MV-4-11 (cell line): ENCODE measurements at places on chromosomes 2 and 18.

DNA sequence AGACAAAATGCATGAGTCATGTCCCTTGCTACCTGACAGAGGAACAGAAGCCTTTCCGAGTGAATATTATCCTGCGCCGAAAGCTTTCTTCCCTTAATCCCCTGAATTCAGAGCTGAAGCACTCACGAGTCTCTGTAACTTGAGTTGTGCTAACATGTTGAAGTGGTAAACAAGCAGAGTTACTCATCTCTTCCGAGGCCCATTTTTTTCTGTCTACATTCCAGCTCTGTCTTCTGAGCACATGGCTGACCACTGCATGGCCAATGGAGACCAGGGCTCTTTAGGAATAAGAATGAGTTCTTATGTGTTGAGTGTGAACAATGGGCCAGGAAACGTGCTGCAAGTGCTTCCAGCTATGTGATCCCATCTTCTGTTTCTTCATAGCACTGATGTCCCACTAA is 73.1 kb upstream of the PID1 start:
- DNase-seq, result no peak

DNA sequence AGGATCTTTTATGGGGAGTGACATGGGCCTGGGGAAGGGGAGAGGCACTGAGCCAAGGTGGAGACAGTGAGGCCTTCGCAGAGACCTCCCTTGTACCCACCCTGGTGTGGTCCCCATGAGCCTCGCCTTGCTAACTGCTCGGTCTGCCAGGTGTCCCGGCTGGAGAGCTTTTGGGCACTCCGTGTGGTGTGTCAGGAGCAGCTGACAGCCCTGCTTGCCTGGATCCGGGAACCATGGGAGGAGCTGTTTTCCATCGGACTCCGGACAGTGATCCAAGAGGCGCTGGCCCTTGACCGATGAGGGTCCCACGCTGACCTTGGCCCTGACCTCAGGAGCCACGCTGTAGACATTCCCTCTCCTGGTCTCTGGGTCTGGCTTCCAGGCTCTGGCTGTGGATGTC is 11.5 kb upstream of the SLC4A3 start:
- DNase-seq, result no peak

GRCh38 chr18:24076950-24077349 is 61.9 kb upstream of the CABYR start:
- no peak for DNase-seq

- DNase-seq, result no peak
These were observed 11.3 kb upstream of the RPL31 start for GRCh38 chr2:100990650-100991403.

DNA sequence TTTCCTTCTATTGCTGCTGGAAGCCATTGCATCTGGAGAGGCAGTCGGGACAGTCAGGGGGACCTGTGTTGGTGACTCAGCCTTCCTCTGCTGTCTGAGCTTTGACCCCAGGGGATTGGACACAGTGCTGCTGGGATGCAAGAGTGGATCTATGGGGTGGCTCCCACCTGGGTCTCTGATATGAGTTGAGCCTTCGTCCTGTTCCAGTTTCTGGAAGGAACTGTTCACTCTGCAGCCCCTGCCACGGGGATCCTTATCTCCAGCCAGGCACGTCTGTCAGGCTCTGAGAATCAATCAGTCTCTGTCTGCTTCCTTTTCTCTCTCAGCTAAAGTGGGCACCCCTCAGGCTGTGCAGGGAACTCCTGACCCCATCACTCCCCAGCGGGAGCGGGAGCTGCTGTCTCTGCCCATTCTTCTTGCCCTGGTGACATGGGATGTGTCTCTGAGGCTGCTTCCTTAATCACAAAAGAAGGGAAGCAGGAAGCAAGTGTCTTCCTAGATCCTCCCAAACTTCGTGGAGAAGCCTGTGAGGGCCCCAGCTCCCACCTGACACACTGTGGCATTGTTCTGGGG is 51.7 kb downstream of the ARHGAP28 start:
- no peak for DNase-seq

DNA sequence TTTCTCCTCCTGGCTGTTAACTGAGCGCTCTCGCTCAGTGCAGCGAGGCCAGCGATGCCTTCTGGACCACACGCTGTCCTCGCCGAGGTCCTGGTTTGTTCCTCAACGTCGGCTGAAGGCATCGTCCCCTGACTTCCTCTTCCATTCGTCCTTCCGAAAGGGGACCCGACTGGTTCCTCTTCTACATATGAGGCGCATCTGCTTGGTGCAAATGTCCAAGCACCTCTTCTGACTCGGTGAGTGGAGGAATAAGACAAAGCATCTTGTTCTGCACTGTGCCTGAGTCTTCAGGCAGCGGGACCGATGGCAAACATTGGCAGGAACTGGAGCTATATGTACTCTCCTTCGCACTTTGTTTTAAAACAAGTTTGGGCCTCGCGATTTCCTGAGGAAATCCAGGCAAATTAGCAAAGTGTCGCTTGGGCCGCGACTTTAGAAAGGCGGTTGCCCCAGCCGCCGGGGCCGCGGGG is 621 bp upstream of the KCNS3 start:
- peak; percentile 76 for DNase-seq

DNA sequence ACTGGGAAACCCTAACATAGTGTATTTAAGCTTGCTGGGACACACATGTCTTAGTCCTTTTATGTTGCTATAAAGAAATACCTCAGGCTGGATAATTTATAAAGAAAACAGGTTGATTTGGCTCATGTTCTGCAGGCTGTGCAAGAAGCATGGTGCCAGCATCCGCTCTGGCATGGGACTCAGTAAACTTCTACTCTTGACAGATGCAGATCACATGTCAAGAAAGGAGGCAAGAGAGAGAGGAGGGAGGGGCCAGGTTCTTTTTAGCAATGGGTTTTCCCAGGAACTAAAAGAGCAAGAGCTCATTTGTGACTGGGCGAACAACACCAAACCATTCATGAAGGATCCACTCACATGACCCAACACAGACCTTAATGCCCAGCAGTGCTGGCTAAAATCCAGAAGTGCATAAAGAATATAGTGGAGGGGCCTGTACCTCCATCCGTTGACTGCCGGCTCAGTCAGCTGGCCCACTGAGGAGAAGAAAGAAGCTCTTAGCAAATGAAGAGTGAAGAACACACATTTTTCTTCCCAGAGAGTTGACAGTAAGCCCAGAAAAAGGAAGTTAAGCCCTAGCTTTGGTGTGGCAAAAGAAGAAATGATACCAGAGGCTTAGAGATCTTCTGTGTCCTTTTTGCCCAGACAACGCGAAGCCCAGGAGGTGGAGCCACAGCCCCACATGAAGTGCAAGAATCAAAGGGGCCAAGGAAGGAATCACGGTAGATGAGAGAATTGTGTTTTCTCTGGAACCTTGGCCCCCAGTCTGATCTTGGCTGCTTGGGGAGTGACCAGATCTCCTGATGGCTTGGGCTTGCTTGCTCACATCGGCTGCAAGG is 183.5 kb upstream of the FAM98A start:
- DNase-seq, result peak; percentile 82

GRCh38 chr2:127174136-127174535 is 46.0 kb downstream of the CYP27C1 start:
- DNase-seq, result no peak

- DNase-seq, result peak; percentile 67
These were observed 193.8 kb upstream of the RND3 start for GRCh38 chr2:150681120-150681804.

GRCh38 chr18:60910534-60910933 is 422.7 kb upstream of the CDH20 start:
- DNase-seq, result no peak

GRCh38 chr18:27695503-27695902 is 481.4 kb downstream of the CDH2 start:
- DNase-seq, result no peak

- no peak for DNase-seq
These were observed 452.2 kb downstream of the MBD2 start for GRCh38 chr18:53772293-53772692.

GRCh38 chr2:60818272-60818671 is 62.2 kb downstream of the PAPOLG start:
- DNase-seq, result no peak

GRCh38 chr2:150138587-150138986 is 348.9 kb downstream of the RND3 start:
- no peak for DNase-seq

GRCh38 chr2:162153608-162154224 is 1.7 kb upstream of the GCG start:
- peak; percentile 44 for DNase-seq

- peak; percentile 73 for DNase-seq
These were observed 206.9 kb downstream of the ARL4C start for GRCh38 chr2:234289834-234290590.

- DNase-seq, result peak; percentile 75
These were observed 226.9 kb downstream of the MYO3B start for GRCh38 chr2:170404846-170405245.

DNA sequence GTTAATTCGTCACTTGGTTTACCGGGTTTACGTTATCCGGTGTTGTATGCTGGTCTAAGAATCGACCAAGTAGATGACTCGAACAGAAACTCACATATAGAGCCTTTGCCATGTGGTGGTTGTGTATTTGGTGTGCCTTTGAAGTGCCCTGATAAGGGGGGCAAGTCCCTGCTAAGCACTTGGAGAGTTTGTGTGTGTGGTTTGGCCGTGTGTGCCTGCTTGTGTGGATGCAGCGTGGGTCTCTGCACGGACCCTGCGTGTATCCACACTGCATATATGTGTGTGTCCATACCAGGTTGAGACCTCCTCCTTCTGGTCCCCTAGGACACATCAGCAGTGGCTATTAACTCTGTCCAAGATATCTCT is 2.4 kb upstream of the CELF4 start:
- no peak for DNase-seq

GRCh38 chr2:66698576-66699239 is 263.8 kb downstream of the MEIS1 start:
- DNase-seq, result no peak

- DNase-seq, result peak; percentile 95
These were observed 102.3 kb upstream of the SMAD7 start for GRCh38 chr18:49052891-49053644.

GRCh38 chr2:43391878-43392215 is 165.4 kb upstream of the ZFP36L2 start:
- no peak for DNase-seq

- no peak for DNase-seq
These were observed 280.2 kb downstream of the SP3 start for GRCh38 chr2:173684896-173685459.

- peak; percentile 38 for DNase-seq
These were observed 2.3 kb downstream of the KRCC1 start for GRCh38 chr2:88053296-88053695.

DNA sequence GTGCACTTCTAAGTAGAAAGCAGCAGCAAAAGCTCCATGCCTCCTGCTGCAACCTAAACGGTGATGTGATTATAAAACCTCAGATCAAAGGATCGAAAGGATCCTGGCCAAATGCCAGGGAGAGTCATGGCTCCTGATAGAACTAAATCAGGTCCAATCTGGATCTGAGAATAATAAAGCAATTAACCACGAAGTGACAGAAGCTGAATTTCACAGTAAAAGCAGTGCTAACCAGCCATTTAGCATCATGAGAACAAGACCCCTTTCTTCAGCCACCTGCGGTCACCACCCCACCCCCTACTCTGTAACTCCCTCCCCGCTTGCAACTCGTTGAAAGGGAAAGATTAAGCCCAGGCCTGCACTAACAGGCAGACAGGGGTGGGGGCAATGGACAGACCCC is 748.7 kb downstream of the BCL11A start:
- DNase-seq, result no peak

DNA sequence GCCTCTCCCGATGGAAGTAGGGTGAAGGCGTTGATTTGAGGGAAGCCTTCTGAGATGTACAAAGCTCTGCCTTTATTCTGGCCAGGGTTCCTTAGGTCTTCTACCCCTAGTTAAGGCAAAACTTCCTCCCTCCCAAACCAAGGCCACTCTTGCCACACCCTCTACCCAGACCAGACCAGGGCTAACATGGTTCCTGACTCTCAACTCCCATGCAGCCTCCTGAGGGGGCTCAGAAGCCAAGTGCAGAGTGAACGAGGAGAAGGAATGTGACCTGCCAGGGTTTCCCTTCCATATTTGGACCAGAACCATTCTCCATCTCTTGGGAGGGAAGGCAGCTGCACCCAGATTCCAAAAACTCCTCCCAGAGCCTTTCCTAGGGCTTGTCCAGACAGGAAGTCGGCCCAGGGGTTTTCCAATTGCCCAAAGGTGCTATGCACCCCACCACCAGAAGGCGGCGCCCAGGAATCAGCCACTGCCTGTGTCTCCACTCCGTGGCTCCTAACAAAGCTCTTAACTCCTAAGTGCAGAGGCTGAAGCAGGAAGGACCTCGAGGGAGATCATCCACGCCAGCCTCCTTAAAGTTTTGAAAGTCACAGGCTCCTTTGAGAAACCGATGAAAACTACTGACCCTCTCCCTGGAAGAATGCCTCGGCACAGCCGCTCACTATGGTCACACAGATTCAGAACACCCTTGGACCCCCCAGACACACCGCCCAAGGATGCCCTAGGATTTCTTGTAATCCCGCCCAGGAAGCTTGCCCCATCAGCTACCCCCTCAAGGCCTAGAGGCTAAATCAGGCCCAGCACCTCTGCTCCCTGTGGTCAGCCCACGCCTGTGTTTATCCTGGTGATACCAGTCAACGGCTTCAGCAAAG is 157.8 kb downstream of the SMAD2 start:
- DNase-seq, result peak; percentile 57

DNA sequence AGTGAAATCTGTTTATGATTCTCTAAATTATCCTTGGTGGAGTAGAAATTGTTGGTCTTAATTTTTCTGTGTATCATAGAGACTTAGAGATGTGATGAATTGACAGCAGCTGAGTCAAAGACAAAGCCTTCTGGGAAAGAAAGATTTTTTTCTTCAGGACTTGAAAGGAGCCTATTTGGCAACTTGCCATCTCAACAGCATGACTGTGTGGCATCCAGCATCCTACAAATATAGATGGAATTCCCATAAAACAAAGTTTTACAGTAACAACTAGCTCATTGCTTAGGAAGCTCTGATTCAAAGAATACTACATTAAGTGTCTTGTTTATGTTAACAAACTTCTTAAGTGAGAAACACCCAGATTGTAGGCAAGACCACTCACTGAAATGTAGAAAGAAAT is 79.2 kb upstream of the SETBP1 start:
- no peak for DNase-seq

- DNase-seq, result no peak
These were observed 61.9 kb upstream of the CREB1 start for GRCh38 chr2:207467716-207468347.

GRCh38 chr2:138237667-138238384 is 263.7 kb upstream of the SPOPL start:
- no peak for DNase-seq

- DNase-seq, result no peak
These were observed 9.9 kb upstream of the MYL1 start for GRCh38 chr2:210324906-210325305.

- DNase-seq, result peak; percentile 28
These were observed 26.6 kb downstream of the BIN1 start for GRCh38 chr2:127080226-127080937.

GRCh38 chr18:48477348-48477747 is 61.5 kb upstream of the CTIF start:
- no peak for DNase-seq

DNA sequence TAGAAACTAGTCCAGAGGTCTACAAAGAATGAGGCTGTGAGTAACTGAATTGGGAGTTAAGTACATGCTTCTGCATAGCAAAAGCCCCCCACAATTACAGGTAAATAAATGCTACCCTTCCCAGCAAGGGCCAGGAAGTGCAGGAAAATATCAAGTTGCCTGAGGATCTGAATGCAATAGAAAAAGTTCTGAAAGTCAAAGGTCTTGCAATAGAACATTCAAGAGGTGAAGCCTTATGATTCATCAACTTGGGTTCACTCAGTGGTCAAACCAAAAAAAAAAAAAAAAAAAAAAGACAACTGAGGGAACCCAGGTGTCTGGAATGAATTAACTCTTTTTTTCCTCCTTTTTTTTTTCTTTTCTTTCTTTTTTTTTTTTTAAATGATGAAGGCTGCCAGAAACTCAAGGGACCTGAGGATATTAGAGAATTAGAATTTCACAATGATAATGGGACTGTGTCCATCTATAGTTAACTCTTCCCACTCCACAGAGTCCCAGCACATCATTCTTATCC is 42.9 kb upstream of the RFX8 start:
- DNase-seq, result peak; percentile 62
